Kidney epithelial cell (primary cell): ENCODE measurements at places on chromosomes 2 and 18. TPM values are rescaled to one million over a fixed set of nuclear protein-coding genes. Genes with fewer than 3 reads are reported as not detected.

DNA sequence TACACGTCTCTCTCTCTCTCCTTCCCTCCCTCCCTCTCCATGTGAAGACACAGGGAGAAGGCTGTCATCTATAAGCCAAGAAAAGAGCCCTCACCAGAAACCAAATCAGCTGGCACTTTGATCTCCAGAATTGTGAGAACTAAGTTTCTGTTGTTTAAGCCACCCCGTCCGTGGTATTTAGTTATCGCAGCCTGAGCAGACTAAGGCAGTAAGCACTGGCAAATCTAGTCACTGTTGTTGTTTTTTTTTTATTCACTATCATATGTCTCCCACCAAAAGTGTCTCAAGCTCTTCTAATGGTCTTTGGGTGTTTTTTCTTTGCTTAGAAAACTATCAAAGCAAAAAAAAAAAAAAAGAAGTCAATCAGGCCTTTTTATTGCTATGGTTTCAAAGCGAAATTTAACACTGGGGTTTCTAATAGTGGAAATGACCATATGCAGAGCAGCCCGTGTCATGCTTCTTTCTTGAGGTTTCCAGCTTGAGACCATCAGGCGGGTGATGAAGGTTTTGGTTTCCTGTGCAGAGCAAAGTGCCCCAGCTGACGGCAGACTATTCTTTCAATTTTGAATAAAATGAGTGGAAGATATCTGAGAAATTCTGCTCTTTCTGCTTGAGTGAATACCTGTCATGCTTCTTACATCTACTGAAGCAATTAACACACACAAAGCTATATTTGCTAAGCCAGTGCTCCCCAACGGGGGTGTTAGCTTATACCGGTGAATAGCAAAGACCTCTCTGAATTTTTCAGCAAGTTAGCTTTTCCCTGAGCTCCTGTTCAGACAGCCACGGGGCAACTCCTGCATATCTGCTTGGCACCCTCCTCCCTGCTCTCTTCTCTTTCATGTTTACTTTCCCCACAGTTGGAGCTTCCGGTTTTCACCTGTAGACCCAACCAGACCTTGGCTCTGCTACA, 394.1 kb upstream of the ATP5MC3 start:
- DNase-seq, result no peak

DNA sequence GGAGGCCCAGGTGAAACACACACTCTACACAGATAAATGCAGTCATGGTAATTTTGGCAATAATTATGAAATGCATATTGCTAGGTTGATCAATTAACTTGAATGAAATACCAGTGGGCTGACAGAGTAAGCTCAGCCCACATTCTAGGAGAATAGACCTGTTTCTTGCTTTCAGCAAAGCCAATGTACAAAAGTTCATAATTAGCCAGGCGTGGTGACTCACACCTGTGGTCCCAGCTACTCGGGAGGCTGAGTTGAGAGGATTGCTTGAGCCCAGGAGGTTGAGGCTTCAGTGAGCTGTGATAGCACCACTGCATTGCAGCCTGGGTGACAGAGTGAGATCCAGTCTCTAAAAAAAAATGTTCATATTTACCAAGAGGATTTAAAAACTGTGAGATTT, 15.7 kb upstream of the MBP start:
- DNase-seq, result no peak

The SNORC gene
- total RNA-seq, result 2.5 and 3.4 TPM in 2 replicates

DNA sequence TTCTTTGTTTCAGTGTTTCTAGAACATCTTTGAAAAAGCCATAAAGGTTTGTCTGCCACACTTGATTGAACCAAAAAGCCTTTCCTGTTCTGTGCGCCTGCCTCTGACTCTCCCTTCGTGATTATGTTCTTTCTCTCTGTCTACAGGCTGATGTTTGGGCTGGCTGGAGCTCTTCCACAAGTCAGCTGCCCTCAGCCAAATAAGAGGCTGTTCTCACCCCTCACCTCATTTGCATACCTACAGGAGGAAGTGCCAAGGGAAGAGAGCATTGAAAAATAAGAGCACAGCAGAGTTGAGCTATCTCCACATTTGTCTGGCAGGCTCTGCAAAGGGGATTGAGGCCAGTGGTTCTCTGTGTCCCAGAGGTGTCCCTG, 15.8 kb downstream of the INPP5D start:
- DNase-seq, result no peak

The GALNT3 gene
- 19.6 and 22.9 TPM in 2 replicates for total RNA-seq

The DQX1 gene
- not detected in 2 replicates for total RNA-seq

The VRK2 gene
- total RNA-seq, result 22.0 and 27.3 TPM in 2 replicates

GRCh38 chr2:31207790-31208189, 9.5 kb downstream of the CAPN14 start:
- DNase-seq, result no peak

DNA sequence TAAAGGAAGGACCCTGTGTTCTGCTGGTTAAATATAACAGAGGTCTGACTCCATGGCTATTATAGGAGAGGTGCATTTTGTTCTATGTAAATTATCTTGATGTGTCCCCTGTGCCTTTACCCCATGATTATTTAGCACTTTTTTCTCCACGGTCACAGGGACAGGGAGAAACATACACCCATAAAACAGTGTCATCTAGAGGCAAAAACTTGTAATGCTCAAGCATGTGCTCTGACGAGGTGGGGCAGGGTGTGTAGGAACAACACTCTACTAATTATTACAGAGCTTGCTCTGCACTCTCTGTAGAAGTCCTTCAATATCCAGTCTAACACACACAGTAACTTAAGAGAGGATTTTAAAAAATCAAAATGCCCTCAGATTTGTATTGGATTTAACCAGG, 187.9 kb downstream of the NEDD4L start:
- no peak for DNase-seq

The HAAO gene
- 1.5 and 2.8 TPM in 2 replicates for total RNA-seq

The BUB1 gene
- total RNA-seq, result 10.2 TPM in 2 replicates

- DNase-seq, result no peak
Measured at GRCh38 chr2:46439582-46439981, 39.8 kb upstream of the TMEM247 start.

The HOXD10 gene
- 5.1 and 5.6 TPM in 2 replicates for total RNA-seq

DNA sequence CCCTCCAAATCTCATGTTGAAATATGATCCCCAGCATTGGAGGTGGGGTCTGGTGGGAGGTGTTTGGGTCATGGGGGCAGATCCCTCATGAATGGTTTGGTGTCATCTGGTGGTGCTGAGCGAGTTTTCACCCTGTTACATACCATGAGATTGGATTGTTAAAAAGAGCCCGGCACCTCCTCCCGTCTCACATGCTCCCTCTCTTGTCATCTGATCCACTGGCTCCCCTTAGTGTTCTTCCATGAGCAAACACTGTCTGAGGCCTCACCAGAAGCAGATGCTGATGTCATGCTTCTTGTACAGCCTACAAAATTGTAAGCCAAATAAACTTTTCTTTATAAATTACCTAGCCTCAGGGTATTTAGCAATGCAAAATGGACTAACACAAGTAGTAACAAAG, 405.0 kb upstream of the SLC39A10 start:
- no peak for DNase-seq

The DSG4 gene
- not detected in 2 replicates for total RNA-seq

DNA sequence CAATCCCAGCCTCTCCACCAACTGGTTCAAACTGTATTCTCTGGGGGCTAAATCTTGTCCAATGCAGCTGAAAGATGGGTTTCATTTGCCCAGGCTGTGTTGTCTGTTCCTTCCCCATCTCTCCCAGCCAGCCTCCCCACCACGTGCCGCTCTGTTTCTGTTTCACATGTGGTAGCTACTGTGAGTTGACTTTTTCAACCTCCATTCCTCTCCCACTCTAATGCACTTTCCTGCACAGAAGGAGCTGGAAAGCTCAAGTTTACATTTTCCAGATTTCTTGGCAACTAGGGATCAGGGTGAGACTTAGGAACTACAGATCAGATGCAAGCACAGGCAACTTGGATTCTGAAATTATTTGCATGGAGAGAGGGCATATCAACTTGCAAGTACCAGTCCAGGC, 19.0 kb upstream of the NPAS2 start:
- no peak for DNase-seq

The UBE2E3 gene
- total RNA-seq, result 74.6 and 84.7 TPM in 2 replicates

GRCh38 chr2:106280722-106281446, 86.8 kb upstream of the UXS1 start:
- no peak for DNase-seq

The INO80C gene
- 6.9 and 11.3 TPM in 2 replicates for total RNA-seq

DNA sequence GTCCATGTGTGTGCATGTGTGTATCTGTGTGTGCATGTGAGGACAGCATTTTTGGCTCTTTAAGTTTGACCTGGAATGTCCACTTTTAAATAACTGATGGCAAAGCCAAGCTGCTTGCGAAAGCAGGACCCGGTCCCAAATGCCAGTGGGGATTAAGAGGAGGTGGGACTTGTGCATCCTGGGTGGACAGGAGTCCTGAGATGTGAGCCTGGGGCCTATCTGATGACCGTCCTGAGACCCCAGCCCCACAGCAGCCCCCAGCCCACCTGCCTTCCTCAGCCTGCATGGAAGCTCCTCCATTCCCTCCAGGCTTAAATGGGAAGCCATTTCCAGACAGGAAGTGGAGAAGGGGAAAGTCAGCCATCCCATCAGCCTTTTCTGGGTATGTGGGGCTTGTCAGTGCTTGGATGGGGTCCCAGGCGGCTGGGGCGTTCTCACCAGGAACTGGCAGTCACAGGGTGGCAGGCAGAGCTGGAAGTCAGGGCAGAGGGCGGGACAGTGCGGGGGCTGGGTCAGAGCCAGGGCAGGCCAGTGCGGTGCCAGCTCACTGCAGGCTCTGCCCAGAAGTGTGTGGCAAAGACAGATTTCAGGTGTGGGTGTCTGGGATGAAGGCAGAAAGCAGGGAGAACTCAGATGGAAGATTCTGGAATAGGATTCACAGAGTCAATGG, 117.8 kb downstream of the ACKR3 start:
- no peak for DNase-seq

- DNase-seq, result no peak
Measured at GRCh38 chr18:8943900-8944870, 158.3 kb upstream of the NDUFV2 start.

The DNAJC5G gene
- not detected in 2 replicates for total RNA-seq

DNA sequence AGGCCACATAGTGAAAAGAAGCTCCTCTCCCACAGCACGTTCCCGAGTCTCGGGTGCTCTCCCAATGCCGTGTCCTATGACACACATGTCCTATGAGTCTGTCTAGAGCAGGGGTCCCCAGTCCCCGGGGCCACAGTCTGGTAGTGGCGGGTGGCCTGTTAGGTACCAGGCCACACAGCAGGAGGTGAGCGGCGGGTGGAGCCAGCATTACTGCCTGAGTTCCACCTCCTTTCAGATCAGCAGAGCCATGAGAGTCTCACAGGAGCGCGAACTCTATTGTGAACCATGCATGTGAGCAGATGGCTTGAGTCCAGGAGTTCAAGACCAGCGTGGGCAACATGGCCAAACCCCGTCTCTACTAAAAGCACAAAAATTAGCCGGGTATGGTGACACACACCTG, 112.6 kb downstream of the ZBTB7C start:
- DNase-seq, result no peak

- DNase-seq, result no peak
Measured at GRCh38 chr2:199202964-199203363, 254.8 kb downstream of the SATB2 start.

- DNase-seq, result no peak
Measured at GRCh38 chr2:200242570-200242969, 63.9 kb upstream of the SPATS2L start.
